Fibroblast of skin of right quadriceps (primary cell): ENCODE measurements at places on chromosomes 5 and 9.

DNA sequence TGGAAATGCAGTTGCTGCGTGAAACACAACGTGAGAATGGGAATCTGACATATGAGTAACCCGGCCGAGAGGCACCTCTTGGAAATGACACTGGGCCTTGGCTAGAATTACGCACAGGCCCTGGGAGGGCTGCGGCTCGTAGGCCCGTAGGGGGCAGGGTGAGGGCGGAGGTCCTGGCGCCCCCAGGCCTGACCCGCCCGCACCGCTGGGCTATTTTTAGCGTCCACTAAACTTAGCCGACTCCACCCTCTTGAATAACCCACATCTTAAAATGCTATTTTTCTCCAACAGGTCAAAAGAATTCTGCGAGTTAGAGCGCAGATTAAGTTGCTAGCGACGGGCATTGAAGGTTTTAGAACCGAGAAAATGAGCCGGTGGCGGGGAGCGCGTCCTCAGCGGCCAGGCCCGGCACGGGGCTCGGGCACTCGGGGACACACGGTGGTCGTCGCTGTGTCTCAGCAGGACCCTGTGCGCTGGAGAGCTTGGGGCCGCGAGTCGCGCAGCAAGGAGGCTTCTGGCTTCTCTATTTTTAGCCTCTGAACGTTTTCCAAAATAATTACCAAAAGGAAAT is 168.5 kb downstream of the AUH start:
- DNase-seq: peak; percentile 99

DNA sequence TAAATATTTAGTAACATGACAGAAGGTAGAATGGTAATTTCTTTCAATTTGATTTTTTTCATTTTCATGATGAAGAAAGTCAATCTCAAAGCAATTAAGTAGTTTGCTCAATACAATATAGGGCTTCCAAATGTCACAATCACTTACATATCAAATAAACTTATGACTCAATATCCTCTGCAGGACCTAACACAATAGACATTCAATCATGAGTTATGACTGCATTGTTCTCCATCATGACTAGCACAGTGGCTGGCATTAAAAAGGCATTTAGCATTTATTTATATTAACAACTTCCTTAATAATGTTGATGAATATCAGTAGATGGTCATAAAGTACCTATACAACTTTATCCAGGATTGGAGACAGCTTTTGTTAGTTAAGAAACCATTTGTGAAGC is 1499.6 kb downstream of the EFNA5 start:
- DNase-seq: no peak

DNA sequence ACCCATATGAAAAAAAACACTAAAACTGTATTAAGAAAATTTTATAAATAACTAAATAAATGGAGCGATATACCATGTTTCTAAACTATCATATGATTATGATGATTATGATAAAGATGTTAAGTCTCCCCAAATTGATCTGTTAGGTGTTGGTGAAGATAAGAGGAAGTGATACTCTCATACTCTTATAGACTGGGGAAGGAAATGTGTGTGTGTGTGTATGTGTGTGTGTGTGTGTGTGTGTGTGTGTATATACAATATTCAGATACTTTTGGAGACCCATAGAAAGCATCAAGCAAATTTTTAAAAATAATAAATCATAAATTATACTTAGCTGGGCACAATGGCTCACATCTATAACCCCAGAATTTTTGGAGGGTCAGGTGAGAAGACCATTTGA is 62.9 kb downstream of the TMEM232 start:
- DNase-seq: no peak

GRCh38 chr5:132487095-132487428 is 3.5 kb downstream of the IRF1 start:
- no peak for DNase-seq

DNA sequence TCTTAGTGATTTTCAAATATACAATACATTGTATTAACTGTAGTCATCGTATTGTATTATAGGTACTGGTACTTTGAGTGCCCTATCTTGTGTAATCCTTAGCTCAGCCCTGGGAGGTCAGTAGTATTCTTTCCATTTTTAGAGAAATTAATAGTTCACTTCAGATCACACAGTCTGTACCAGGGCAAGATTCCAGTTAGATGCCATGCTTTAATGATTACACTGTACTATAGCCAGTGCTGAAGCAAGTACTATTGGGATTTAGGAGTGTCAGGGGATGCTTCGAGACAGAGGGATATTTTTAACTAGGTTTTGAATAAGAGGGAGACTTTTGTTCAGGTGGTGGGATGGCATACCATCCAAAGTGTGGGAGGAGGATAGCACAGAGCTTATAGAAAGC is 41.0 kb upstream of the SLC27A6 start:
- no peak for DNase-seq

- DNase-seq: no peak
Measured at GRCh38 chr9:14935964-14936363, 25.7 kb upstream of the FREM1 start.

- DNase-seq: no peak
Measured at GRCh38 chr5:134634227-134634626, 1.6 kb upstream of the SAR1B start.

DNA sequence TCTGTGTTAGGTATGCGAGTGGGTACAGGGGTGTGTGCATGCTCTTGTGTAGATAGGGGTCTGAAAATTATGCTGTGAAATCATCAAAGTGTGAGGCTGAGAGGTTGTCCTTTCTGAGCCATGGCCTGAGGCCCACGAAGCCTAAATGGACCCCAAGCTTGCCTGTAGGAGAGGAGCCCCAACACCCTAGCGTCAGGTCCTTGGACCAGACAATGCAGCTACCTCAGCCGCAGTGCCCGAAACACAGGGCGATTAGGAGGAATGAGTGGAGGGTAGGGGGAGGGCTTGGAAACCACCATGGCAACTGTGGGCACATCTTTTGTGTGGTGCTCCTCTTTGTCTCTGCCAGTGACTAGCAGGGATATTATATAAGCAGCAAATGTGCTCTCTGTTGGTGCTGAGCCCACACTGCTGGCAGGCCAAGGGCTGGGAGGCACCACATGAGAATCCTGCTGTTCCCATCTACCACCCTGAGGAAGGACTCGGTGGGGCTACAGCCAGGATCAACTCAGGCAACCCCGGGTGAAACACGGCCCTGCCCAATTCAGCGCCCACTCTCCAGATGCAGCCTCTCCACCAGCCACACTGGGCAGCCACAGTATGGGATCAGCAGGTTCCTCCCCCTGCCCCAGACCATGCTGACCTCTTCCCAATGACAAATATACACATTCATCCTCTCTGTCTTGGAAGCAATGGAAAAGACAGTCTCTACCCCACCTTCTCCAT is 84.6 kb upstream of the FSTL4 start:
- DNase-seq: no peak

GRCh38 chr5:142012792-142013388 is at the start of gene GNPDA1:
GNPDA1 (minus strand) TSS chr5:142013027; CDS start chr5:142012035, 992 bp downstream.
- DNase-seq: peak; percentile 60

- DNase-seq: no peak
Measured at GRCh38 chr9:133370685-133371084, 5.2 kb downstream of the SURF4 start.

DNA sequence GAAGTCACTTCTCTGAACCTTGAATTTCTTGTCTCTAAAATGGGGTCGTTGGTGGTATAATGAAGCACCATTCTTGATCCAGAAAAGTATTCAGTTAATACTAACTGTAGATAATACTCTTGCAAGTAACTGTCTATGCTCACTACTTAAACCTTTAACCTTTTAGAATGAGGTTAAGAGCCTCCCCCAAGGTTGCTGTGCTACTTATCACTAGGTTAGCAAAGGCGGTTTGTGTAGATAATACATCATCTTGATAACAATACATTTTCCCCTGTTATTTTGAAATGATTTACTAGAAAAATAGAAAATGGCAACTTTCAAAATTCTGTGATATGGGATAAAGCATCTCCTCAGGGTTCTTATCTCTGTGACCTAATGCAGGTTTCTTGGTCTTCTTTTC is 12.6 kb downstream of the MAP3K1 start:
- DNase-seq: no peak

- no peak for DNase-seq
Measured at GRCh38 chr5:123037104-123037418, 536 bp upstream of the PPIC start.

GRCh38 chr5:154475591-154476353 is 2.3 kb downstream of the HAND1 start:
- DNase-seq: no peak

DNA sequence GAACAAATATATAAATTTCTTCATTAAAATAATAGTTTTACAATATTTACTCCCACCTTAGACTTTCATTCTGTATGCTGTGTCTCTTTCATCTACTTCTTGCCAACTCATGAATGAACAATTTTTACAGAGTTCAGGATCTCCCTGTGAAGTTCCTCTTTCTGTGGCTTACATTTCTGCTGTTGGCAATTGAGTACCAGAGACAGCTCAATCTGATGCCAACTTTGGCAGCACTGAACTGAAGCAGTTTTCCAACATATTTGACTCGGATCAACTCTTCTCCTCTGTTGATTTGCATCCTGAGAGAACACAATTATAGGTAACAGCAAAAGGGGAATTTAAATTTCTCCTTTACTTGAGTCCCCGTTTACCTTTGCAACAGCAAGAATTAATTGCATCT is 1262.2 kb downstream of the EFNA5 start:
- DNase-seq: no peak

DNA sequence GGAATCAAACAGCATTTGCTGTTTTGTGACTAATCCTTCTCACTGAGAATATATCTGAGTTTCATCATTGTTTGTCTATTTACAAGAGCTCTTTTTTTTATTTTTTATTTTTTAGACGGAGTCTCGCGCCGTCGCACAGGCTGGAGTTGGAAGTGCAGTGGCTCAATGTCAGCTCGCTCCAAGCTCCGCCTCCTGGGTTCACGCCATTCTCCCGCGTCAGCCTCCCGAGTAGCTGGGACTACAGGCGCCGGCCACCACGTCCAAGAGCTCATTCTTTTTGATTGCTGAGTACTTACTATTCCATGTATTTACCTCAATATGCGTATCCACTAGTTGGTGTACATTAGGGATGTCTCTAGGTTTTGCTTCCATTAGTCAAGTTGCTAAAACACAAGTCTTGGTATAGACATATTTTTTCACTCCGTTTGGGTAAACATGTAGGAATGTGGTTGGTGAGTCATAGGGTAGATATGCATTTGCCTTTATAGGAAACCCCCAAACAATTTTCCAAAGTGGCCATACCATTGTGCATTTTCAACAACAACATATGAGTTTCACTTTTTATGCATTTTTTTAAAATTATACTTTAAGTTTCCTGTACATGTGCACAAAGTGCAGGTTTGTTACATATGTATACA is 1005.0 kb upstream of the CDH10 start:
- DNase-seq: peak; percentile 6

GRCh38 chr5:177491983-177492746 is 5.2 kb downstream of the PDLIM7 start:
- DNase-seq: no peak

- no peak for DNase-seq
Measured at GRCh38 chr5:78903353-78903752, 81.8 kb downstream of the ARSB start.

GRCh38 chr5:36611520-36612274 is 5.3 kb downstream of the SLC1A3 start:
- no peak for DNase-seq

GRCh38 chr9:128892221-128892921 is 10.4 kb downstream of the LRRC8A start:
- peak; percentile 73 for DNase-seq

- no peak for DNase-seq
Measured at GRCh38 chr5:52255308-52255707, 532.4 kb upstream of the ITGA1 start.

DNA sequence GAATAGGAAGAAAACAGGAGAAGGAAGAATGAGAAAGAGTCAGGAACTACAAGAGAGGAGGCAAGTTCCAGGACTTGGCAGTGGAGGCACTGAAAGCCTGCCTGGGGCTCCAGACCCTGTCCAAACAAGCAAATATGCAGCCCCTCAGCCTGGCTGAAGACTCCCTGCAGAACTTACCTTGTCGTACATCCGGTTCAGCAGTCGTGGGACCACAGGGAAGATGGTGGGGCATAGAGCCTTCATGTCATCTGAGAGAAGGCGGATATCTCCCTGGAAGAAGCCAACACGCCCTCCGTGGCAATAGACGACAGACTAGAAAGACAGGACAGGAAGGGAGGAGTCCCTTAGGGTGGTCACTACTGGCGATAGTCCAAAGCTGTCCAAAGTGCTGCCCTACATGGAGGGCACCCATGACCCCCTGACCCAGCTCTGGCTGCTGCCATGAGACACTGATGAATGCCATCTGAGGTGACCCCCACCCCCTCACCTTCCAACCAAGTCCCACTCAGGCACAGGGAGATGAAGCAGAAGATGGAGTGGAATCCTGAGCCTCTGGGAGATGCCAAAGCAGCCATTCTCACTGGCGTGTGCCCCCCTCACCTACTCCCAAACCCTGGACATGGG is 27.7 kb upstream of the MEIKIN start:
- DNase-seq: no peak

DNA sequence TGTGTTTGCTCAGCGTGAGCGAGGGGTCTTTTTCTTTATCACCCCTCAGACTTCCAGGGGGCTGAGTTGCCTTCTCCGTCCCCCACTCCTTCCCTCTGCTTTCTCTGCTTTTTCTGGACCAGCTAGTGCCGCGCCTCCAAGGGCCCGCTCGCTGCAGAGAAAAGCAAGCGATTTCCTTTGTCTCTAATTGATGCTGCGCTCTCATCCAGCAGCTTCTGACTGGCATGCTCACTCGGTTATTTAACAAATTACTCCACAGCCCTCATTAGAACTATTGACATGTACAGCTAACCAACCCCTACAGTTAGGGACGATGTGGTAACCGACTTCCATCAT is 288.0 kb downstream of the ELAVL2 start:
- DNase-seq: no peak

GRCh38 chr9:91040371-91041215 is 239.0 kb downstream of the SYK start:
- DNase-seq: no peak

DNA sequence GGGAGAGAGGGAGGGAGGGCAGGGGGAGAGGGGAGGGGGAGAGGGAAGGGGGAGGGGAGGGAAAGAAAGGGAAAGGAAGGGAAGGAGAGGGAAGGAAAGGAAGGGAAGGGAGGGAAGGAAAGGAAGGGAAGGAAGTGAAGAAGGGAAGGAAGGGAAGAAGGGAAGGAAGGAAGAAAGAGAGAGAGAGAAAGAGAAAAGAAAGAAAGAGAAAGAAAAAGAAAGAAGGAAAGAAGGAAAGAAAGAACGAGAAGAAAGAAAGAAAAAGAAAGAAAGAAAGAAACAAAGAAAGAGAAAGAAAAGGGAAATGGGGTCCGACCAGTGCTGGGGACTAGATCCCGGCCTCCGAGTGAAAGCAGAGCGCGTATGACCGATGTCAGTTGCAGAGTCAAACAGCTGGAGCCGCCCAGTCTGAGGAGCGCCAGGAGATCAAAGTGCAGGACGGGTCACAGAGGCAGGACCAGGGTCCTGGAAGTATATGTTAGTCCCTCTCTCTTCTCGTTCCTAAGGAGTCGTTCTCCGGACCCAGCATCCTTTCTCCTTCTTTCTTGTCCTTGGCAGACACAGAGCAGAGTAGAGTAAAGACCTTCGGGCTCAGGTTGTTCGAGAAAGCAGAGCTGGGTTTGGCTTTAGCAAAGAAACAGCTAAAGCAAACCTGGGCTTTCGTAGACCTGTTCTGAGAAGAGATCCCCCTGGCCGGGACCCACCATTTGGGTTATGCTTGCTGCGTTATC is 305.4 kb upstream of the MSX2 start:
- DNase-seq: peak; percentile 22

GRCh38 chr9:6584881-6585597 is 60.5 kb downstream of the GLDC start:
- DNase-seq: peak; percentile 15

GRCh38 chr5:11197726-11198125 is 436.7 kb upstream of the DAP start:
- no peak for DNase-seq
